Stimulated activated CD4-positive, alpha-beta T cell treated with anti-CD3 and anti-CD28 coated beads, TNF-alpha, amount 100 ng/mL, for 48 hours (primary cell): ENCODE measurements at places on chromosomes 12 and 14.
A peak's percentile ranks its signal among the peaks of the same experiment; 100 is the strongest.

- DNase-seq: peak; percentile 86
Observed at GRCh38 chr14:61456720-61457119, 135.3 kb downstream of the PRKCH start.

DNA sequence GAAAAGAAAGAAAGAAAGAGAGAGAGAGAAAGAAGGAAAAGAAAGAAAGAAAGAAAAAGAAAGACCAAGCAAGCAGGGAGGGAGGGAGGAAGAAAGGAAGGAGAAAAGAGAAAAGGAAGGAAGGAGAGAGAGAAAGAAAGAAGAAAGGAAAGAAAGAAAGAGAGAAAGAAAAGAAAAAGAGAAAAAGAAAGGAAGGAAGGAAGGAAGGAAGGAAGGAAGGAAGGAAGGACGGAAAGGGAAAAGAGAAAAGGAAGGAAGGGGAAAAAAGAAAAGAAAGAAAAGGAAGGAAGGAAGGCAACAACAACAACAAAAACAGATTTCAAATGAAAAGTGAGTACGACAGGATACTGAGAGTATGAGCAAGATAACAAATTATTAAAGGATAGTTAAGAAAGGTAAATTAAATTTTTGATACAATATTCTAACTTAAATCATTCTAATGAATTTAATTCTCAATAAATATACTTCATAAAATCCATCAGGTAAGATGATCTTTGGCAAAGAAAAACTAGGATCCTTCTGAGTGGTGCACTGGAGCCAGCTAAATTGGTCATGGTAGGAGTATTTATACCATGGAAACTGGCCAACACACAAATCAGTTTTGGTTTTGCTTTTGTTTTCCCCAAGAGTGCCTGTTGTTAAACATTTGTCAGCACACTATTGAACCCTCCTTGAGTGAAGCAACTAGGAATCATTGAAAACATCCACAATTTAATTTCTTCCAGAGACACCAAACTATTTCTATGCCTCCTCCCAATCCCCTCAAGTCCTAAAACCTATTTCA lies 56.1 kb upstream of the DYRK2 start:
- DNase-seq: no peak

GRCh38 chr12:131114942-131115584 lies 161.4 kb downstream of the ADGRD1 start:
- DNase-seq: no peak

DNA sequence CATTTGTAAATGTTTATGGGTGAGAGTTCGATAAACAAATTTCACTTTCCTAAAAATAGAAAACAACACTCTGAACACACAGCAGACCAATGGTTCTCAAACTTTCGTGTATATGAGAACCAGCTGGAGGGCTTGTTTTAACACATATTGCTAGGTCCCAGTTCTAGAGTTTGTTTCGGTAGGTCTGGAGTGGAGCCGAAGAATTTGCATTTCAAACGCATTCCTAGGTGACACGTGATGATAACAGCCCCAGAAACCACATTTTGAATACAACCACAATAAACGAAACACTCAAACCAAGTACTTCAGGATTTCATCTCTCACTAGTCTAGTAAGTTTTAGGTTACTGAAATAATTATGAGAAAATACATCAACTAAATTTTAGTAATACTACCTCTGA lies 17.1 kb downstream of the SEC23A start:
- no peak for DNase-seq

DNA sequence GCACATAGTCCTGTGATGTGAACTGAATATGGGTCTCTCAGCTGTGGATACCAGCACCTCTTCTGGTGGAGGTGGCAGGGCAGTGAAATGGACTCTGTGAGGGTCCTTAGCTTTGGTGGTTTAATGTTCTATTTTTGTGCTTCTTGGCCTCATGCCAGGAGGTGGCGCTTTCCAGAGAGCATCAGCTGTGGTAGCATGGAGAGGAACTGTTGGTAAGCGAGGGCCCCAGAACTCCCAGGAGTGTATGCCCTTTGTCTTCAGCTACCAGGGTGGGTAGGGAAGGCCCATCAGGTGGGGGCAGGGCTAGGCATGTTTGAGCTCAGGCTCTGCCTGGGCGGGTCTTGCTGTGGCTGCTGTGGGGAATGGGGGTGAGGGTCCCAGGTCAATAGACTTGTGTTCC lies 241.7 kb downstream of the AEBP2 start:
- DNase-seq: no peak

GRCh38 chr14:52485350-52485960 lies 66.8 kb downstream of the TXNDC16 start:
- no peak for DNase-seq

DNA sequence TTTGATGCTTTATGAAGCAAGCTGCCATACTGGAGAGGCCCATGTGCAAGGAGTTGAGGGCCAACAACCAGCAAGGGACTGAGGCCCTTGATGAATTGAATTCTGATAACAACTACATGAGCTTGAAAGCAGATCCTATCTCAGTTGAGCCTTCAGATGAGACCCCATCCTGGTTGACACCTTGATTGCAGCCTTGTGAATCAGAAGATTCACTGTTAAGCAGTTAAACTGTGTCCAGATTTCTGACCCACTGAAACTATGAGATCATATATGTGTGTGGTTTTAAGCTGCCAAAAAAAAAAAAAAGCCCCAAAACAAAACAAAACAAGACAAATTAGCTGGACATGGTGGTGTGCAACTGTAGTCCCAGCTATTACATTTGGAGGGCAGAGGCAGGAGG lies 42.1 kb downstream of the GPR19 start:
- DNase-seq: no peak
